ENCODE measurements at places on chromosomes 7 and 10. TPM values are rescaled to one million over a fixed set of nuclear protein-coding genes. Genes with fewer than 3 reads are reported as not detected.

DNA sequence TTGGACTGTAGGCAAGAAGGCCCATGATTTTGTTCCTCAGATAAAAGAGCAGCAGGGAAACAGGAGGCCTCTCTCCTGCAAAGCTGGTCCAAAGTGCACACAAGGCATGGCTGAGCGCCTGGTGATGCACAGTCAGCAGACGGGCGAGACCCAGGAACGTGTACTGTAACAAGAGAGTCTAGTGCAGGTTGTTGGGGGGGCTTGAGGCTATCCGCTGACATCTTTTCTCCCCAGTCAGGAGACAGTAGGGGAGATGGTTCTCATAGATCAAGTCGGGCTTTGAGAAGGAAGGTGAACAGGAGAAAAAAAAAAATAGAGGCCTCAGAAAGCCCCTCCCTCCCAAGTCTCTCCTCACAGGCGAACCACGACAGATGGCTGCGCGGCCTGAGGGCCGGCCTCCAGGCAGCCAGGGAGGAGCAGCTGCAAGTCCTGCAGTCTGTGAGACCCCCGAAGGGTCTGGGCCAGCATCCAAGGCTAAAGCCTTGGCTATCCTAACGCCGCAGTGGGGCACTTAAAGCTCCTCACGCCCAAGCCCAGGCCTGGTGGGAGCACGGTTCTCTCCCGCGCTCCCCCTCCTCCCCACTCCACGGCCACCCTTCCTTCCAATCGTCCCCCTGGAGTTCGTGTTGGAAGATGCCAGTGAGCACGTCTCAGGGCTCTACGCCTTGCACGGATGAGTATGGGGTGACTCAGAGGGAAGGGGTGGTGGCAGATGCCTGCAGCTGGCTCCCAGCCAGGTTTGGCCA lies 68.3 kb downstream of the PRKAG2 start:
- DNase-seq = no peak

Gene VAX1
- not detected for total RNA-seq

GRCh38 chr10:114283091-114283490 lies 44.0 kb downstream of the VWA2 start:
- no peak for DNase-seq

DNA sequence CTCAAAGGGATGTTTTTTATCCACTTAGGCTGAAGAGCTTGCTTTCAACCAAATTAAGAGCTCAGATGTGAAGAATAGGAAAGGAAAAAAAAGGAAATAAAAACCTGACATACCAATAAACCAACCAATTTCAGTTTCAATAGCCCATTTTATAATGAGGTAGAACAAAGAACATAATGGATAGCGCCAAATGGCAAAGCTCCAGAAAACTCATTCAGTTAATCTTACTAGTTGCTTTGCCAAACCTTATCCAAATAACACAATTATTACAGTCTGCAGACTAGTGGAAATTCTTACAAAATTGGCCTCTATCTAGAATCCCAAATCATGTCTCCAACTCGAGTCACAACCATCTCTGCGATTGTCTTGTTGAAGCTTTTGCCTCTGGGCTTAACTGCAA lies 337.0 kb downstream of the CRPPA start:
- DNase-seq = no peak

DNA sequence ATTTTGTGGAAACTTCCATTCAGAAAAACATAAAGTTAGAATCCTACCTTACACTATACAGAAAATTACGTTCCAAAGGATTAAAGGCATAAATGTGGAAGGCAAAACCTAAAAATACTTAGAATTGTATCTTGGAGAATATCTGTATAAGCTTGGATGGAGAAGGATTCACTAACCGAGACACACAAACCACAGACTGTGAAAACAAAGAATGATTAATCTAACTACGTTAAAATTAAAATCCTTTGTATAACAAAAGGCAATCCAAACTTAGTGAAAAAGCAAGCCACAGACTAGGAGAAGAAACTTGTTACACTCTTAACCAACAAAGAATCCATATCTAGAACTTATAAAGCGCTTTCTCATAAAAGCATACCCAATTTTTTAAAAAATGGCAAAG lies 678.8 kb downstream of the INHBA start:
- no peak for DNase-seq

- no peak for DNase-seq
Measured at GRCh38 chr7:145183069-145183468, 347.2 kb upstream of the TPK1 start.

DNA sequence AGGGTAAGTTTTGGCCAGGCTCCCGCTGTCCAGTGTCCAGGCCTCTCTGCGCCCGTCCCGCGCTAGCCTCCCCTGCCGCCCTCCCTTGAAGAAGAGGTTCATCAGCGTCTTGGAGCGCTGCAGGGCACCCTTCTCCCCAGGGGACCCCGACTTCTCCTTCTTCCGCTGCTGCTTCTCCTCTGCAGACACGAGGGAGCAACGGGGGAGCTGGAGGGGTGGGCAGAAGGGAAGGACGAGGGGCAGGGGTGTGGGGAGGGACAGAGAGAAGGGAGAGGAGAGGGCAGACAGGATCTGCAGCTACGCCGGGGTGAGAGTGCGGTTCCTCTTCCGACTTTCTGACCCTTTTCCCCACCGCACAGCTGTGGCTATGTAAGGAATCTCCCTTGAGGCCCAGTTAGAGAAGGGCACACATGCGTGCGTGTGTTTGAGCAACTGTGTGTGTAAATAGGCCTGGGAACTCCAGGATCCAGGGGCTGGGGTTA lies 12.8 kb downstream of the PDZD7 start:
- DNase-seq = no peak

DNA sequence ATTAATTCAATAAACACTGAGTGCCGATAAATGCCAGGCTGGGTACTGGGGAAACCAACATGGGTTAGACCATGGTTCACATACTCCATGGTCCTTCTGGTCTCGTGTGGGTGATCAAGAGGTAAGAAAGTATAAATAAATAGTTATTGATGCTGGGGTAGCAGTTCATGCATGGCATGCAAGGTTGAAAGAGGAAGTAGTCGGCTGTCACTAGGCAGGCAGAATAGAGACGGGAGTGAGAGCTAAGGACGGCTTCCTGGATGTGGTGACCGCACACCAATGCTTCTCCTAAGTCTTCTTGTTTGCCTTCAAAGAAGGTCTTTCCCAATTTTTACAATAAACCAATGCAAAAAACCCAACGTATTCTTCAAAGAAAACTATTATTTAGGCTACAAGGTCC lies 208.6 kb downstream of the ADAM12 start:
- DNase-seq = no peak

DNA sequence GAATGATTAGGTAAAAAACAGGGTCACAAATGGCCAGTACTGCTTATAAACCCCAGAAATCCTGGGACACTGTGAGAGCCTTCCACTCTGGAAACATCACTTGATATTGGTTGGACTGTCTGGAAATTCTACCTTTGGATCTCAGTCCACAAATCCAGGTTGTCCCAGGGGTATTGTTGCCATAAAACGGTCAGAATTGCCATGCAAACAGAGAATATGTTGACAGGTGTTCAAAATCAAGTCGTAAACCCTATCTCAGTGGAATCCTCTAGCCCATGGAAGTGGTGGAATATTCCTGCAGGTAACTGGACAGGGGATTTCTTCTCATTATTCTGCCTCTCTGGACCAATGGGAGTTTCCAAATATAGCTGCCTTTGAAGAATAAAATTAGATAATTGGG lies 31.2 kb upstream of the KCTD7 start:
- no peak for DNase-seq

- no peak for DNase-seq
Measured at GRCh38 chr7:90592033-90592432, 4.1 kb upstream of the CDK14 start.

GRCh38 chr7:42194238-42194637 lies 42.8 kb downstream of the GLI3 start:
- no peak for DNase-seq

GRCh38 chr7:47573758-47574481 lies 8.0 kb downstream of the TNS3 start:
- no peak for DNase-seq

- no peak for DNase-seq
Measured at GRCh38 chr10:95237376-95238170, 43.5 kb downstream of the ACSM6 start.

GRCh38 chr10:48572414-48572813 lies 32.5 kb downstream of the ARHGAP22 start:
- no peak for DNase-seq

- no peak for DNase-seq
Measured at GRCh38 chr7:19392246-19392645, 247.0 kb upstream of the FERD3L start.

- no peak for DNase-seq
Measured at GRCh38 chr10:43963379-43963778, 314.7 kb upstream of the ZNF32 start.

DNA sequence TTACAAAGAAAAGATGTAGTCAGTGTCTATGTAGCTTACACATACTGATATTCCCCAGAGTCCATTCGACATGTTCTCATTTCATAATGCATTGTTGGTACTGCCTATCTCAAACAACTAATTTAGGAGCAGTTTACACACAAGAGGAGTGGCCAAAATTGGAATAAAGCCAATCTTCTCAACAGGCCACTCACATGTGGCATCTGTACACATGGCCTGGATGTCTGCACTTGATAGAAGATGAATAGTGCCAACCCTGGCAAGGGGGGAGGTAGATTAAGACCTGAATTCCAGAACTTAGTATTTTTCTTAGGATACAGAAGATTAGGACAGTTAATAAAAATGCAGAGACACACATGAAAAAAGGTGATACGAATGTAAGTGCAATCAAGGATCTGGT lies 125.3 kb upstream of the STARD3NL start:
- DNase-seq = no peak

- DNase-seq = no peak
Measured at GRCh38 chr7:47901542-47901941, 46.7 kb downstream of the PKD1L1 start.

DNA sequence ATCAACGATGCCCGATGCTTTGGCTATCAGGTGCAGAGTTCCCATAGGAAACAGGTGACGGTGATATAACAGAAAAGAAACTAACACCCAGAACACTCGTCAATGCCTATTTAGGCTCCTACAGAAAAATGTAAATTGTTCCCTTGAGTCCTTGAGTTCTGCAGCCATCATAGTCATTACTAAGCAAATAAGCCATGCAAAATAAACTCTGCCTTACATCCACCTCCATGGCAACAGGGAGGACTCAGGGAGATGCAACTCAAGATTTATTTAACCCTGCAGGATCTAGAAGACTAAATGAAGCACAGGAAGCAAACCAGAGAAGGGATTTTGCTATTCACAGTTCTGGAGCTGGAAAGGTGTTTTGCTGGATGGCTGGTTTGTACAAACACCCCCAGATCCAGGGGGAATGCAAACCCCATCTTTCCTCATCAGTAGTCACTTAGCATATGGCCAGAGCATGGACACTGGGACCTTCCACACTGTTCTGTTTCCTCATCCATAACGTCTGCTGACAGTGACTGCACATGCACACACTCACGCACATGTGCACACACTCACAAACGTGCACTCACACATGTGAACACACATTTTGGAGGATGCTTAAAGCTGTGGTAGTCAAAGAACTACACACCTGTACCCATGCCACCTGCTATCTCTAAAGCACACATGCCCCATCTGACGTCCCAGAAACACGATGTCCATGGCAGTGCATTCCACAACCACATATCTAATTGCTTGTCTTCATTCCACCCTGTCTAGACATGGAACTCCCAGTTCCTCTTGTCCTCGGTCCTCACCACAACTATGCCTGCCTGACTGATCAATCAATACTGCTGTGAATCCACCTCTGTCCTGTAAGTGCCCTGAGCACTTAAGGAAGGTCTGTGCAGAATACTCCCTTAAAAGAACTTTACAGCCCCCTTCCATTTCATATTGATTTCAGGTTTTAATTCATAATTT lies 178.2 kb downstream of the COBL start:
- DNase-seq = no peak
